ENCODE measurements at places on chromosomes 4 and X. TPM values are rescaled to one million over a fixed set of nuclear protein-coding genes. Genes with fewer than 3 reads are reported as not detected.

SLC9B2 gene
- 11.7 TPM for polyA plus RNA-seq

SMIM31 gene
- polyA plus RNA-seq = not detected

ITIH6 gene
- not detected for polyA plus RNA-seq

FHDC1 gene
- 1.6 TPM for polyA plus RNA-seq

HELQ gene
- 4.4 TPM for polyA plus RNA-seq

TLR1 gene
- 0.29 TPM for polyA plus RNA-seq

MYOZ2 gene
- polyA plus RNA-seq = 0.15 TPM

LIMCH1 gene
- polyA plus RNA-seq = 28.2 TPM

ZFP42 gene
- not detected for polyA plus RNA-seq

LINC00632 gene
- polyA plus RNA-seq = 3.9 TPM

SPANXA2 gene
- not detected for polyA plus RNA-seq

KIT gene
- 28.2 TPM for polyA plus RNA-seq

P2RY8 gene
- polyA plus RNA-seq = 0.34 TPM

GRCh38 chrX:38807873-38808272, 6.6 kb downstream of the MID1IP1 start:
- DNase-seq = no peak

DNA sequence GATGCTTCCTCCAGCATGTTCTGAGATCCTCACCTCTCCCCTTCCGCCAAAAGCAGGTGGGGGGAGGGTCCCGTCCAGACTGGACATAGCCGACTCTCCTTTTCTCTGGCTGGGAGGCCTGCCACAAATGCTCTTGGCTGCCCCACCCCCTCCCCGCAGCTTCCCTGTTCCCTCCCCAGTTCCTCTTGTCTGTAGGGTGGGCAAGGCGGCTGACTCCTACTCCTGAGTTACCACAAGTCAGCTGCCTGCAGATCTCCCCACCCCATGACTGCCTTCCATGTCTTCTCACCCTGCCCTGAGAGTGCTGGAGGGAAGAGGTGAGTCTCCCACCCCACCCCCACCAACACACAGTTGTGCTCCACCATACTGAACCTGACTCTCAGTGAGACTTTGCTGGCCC, 2.9 kb downstream of the ATP6AP1 start:
- no peak for DNase-seq

DNA sequence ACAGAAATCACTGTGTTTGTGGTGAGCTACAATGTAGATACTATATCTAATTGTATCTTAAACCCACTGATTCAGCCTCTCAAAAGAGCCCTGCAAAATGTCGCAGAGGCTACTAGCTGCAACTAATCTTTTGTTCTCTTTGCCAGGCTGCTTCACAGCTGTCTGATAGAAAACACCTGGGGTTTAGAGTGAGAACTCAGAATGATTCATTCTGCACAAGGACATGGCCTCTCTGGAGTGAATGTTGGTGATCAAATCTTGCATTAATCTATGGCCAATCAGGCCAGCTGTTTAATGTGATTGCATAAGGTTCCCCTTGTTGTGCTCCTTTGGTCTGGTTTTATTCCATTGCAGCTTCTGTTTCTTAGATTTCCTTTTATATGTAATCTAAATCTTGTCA, 100.3 kb downstream of the EMCN start:
- DNase-seq = no peak

DNA sequence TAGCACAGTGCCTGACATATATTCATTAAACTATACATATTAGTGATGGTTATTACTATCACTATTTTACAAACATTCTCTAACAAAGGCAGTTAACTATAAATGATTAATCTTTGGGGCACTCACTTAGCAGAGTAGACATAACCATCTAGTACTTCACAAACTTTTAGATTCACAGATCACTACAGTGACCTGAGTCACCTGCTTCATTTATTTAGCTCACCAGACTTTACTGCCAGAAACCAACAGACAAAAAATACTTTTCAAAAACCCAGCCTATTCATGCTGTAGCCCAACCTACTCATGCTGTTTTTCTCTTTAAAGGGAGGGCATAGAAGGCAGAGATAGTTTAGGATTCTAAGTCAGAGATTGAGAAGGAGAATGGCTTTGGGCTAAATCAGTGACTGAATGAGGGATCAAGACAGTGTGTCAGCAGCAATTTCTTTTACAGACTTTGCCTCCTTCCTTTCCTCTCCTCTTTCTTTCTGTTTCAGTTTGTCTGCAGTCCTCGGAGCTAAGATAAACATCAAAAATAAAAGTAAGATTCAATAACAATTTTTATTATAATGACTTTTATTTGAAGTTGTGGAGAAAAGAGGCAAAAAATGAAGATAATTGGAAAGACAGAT, 34.7 kb upstream of the PDE5A start:
- no peak for DNase-seq

DNA sequence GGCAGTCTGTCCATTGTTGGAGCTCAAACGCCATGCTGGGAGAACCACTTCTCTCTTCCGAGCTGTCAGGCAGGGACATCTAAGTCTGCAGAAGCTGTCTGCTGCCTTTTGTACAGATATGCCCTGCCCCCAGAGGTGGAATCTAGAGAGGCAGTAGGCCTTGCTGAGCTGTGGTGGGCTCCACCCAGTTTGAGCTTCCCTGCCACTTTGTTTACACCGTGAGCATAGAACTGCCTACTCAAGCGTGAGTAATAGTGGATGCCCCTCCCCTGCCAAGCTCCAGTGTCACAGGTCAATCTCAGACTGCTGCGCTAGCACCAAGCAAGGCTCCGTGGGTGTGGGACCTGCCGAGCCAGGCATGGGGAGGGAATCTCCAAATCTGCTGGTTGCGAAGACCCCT, 145.7 kb downstream of the VSIG4 start:
- DNase-seq = no peak

- peak; percentile 40 for DNase-seq
Measured at GRCh38 chr4:121736735-121737351, 28.1 kb downstream of the SMIM43 start.

GRCh38 chrX:112662559-112663427, 16.9 kb downstream of the LHFPL1 start:
- no peak for DNase-seq

DNA sequence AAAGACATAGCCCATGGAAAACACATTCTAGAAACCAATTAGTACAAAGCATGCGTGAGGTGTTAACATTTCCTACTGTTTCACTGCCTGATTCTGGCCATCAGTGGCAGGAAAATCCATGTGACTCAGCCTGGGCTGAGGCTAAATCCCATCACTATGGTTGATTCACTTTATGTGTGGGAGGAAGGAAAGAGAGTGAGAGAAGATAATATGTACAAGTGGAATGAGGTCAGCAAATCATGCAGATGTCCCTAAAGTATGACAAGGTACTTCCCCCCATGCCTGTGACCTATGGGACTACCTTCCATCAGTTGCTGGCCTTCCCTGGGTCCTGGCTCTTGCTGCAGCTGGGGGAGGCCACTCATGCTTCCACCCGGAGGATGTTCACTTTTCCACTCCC, 64.2 kb upstream of the MAP3K15 start:
- no peak for DNase-seq

- DNase-seq = no peak
Measured at GRCh38 chr4:139858436-139859205, 193.0 kb downstream of the MGST2 start.

GRCh38 chr4:43275779-43276178, 383.3 kb downstream of the GRXCR1 start:
- no peak for DNase-seq

DNA sequence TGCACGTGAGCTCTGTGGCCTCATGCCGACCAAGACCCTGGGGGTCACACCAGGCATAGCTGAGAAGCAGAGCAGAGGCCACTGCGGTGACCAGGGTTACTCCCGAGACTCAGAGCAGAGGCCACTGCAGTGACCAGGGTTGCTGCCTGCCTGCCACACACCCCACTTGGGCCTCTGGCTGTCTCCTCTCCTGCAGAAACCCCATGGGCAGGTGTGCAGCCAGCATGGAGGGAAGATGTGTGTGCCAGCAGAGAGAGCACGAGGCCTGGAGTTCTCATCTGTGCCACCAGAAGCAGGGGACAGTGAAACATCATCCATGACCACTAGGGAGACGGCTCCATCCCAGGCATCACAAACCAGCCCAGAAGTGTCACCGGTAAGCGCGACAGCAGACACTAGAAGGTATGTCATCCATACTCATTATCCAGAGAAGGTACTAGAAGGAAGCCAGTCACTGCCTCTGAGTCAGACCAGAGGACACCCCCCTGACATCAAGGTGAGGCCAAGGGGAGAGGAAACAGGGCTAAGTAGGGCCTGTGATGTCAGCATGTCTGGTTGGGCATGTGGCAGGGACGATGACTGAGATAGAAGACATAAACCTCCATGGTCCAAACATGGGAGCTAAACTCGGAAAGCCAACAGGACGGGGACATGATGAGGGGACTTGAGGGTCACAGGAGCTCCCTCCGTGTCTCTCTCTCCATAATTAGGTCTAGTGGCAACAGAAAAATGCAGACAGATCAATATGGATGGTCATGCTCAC, 24.2 kb upstream of the SPON2 start:
- no peak for DNase-seq

GRCh38 chr4:168451331-168451730, 29.0 kb downstream of the DDX60L start:
- no peak for DNase-seq

DNA sequence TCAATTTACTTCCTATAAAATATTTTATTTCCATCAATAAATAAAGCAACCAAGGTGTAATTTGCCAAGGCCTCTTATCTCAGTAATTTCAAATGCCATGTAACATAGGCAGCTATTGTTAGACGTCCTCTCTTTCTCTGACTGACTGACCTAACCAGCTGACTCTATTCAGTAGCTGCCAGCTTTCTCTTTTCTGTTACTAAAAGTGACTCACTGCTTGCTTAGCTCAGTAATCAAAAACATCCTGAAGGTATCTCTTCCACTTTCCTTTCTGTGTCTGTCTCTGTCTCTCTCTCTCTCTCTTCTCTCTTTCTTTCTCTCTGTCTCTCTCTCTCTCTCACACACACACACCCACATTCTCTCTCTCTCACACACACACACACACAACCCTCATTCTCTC, 134.2 kb downstream of the SPOCK3 start:
- no peak for DNase-seq

DNA sequence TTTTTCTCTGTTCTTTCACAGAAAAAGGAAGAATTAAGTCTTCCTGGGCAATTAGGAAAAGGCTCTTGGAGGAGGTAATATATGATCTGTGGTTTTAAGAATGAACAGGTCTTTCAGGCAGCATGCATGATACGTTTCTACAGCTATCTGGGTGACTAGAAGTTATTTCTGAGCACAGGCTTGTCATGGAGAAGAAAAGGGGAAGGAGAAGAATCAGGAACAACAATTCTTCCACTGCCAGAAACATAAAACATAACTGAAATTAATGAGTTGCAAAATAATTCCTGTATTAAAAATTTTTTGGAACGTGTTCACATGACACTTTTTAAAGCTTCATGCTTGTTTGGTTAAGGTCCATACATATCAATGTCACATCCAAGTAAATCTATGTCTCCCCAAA, 17.7 kb upstream of the STIM2 start:
- DNase-seq = no peak

GRCh38 chrX:71183341-71183740, 38.7 kb downstream of the NLGN3 start:
- no peak for DNase-seq

- no peak for DNase-seq
Measured at GRCh38 chrX:70432936-70433847, 10.1 kb downstream of the GDPD2 start.

GRCh38 chrX:1185561-1185960, 26.9 kb downstream of the CRLF2 start:
- DNase-seq = no peak

DNA sequence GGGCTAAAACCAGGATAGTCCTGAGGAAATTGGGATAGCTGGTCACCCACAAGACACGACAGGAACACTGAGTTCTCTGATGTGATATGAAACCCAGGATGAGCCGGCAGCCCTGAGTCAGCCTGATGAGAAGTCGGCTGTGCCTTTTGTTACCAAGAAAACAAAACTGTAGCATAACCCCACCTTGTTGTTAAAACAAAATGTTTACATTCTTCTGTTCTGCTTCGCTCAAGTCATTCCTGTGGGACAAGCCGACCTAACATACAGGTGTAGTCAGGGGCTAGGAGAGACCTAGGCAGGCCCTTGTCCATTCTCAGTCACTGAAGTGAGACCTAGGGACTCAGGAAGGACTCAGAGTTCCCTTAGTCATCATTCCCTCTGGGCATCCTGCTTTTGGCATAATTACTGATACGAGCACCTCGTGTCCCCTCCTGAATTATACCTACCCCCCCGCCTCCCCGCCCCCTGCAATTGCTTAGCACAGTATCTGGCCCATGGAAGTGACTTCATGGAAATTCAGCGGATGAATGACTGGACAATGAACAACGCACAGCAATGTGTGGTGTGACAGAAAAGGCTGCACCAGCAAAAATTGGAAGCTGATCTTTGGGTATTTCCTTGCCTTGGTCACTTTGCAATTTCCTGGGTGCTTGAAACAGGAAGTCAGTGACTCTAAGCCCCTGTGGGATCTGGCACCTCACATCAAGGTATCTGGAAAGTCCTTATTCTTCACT, 31.9 kb upstream of the TLR2 start:
- no peak for DNase-seq

DNA sequence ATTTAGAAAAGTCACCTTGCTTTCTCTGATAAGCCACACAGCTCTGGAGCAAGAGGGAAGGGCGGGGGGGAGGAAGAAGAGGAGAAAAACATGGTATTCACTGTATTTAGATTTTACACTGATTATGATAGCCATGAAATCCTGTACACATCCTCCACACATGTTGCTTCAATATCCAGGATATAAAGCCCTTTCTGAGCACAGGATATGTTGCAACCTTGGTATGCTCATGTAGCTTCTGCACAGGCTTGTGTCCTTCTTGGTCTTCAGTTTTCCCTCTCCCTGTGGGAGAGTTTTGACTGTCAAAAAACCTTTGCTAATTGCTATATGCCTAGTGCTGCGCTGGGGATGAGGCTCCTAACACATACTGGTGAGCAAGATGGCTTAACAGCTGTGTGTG, 61.9 kb upstream of the DAPP1 start:
- no peak for DNase-seq

GRCh38 chr4:157992038-157992705, 180.7 kb downstream of the GASK1B start:
- peak; percentile 76 for DNase-seq

GRCh38 chr4:182764137-182764536, 153.0 kb downstream of the DCTD start:
- DNase-seq = no peak

DNA sequence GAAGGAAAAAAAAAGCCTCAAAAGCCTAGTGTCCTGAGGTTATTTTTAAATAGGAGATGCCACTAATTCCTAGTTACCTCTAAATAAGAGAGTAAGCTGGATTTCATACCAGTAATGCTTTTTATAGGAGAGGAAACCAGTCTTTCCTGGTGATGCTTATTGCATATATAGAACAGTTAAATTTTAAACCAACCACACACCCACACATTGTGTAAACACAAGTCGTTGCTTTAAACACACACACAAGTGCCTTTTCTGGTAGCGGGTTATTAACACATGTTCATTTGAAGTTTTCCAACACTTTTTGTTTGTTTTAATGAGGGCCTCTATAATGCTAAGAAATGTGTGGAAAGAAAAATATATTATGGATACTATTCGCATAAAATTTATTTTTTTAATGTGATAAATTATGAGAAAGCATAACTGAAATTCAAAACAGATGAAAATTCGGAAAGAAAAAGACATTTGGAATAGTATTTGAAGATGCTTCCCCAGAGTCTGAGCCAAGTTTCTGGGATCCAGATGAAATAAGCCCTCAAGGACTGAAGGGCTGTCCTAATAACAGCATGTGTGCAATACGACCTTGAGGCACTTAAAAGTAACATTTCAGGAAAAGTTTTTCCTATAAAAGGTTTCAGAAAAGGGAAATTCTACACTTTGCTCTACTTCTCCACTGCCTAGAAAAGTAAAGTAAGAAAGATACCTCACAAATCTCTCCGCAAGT, 2.0 kb downstream of the ANTXR2 start:
- no peak for DNase-seq

- no peak for DNase-seq
Measured at GRCh38 chr4:184950926-184951325, 67.4 kb upstream of the HELT start.
